Suppressor macrophage treated with lipopolysaccharide for 1 hour (primary cell): ENCODE measurements at places on chromosomes 1 and 21.

GRCh38 chr1:41499591-41499990 lies 15.1 kb upstream of the EDN2 start:
- no peak for DNase-seq

DNA sequence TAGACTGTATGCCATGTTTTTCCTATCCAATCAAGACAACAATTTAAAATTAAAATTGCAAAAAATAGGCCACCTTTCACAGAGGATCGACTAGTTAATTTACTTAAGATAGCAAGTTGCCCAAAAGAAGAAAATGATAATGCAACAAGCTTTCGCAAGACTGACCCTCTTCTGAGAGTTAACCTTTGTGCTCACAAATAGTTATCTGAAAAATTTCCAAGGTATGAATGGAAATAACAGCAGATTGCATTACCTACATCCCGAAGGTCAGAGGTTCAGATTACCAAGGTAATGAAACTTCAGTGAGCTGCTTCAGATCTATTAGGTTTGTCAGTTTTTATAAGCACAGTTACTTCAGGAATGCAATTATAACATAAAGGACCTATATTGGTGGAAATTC lies 298.0 kb downstream of the KCTD3 start:
- no peak for DNase-seq

GRCh38 chr21:42388740-42389448 lies 7.0 kb downstream of the TMPRSS3 start:
- DNase-seq: no peak

DNA sequence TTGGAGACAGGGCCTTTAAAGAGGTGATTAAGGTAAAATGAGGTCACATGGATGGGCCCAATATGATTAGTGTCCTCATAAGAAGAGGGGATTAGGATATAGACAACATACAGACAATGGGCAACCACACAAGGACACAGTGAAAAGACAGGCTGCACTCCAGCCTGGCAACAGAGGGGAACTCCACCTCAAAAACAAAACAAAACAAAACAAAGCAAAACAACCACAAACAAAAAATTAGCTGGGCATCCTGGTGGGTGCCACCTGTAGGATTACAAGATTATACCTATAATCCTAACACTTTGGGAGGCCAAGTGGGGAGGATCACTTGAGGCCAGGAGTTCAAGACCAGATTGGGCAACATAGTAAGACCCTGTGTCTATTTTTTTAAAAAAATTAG lies 4.8 kb upstream of the MDM4 start:
- no peak for DNase-seq

DNA sequence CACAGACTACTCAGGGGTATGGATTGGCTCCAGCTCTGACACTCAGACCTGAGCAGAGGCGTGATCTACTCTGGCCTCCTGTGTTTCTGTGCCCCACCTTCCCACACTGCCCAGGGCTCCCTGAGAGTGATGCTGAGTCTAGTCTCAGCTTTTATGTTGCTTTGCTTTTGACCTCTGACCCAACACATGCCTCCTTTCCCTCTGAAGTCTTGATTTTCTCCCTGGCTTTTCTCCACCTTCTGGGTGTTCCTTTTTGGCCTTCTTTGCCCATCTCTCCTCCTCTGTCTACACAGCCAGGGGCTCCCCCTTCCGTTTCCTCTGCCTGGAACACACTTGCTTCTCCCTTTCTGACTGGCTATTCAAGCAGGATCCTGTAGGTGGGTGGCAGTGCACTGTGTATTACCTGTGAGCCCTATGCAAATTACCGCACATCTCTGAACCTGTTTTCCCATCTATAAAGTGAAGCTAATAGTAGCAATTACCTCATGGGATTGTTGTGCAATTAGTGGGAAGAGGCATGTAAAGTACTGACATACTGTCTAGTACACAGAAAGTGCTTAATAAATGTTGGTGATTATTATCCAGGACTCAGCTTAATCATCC lies 13.7 kb upstream of the MEX3A start:
- DNase-seq: no peak
